ENCODE measurements at places on chromosomes 6 and 20. TPM values are rescaled to one million over a fixed set of nuclear protein-coding genes. Genes with fewer than 3 reads are reported as not detected.

DNA sequence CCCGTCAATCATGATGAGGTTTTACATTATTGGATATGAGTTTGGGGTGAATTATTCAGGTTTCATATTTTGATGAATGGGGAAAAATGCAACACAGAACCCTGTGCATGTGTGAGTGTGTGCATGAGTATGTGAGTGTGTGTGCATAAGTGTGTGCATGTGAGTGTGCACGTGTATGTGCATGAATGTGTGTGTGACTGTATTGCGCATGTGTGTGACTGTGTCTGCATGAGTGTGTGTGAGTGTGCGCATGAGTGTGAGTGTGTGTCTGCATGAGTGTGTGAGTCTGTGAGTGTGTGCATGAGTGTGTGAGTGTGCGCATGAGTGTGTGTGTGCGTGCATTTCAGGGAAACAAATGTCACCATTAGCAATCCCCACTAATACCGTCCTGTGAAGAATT lies 18.5 kb upstream of the CDH4 start:
- DNase-seq = no peak

The GRM4 gene
- 0.56 TPM for polyA plus RNA-seq

DNA sequence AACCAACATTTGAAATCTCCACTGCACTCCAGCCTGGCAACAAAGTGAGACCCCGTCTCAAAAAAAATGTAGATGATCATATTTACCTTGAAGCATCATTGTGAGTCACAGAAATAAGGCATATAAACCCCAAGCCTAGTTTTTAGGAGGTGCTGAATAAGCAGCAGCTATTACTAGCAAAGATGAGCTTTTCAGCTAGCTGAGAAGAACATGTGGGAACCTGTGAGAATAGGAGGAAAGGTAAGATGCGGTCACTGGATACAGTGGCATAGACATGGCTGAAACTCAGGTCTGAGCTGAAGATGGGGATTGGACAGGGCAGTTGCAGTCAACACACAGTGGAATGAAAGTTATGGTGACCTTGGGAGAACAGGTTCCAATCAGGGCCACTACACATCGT lies 284.3 kb upstream of the IRAK1BP1 start:
- no peak for DNase-seq

- peak; percentile 81 for DNase-seq
These were observed 85.5 kb downstream of the TRIM27 start for GRCh38 chr6:28838289-28838633.
